ENCODE measurements at places on chromosomes 16 and 17.

- DNase-seq = no peak
Observed at GRCh38 chr16:282491-282890, 473 bp upstream of the PDIA2 start.

GRCh38 chr17:53142890-53143289, 679.8 kb upstream of the KIF2B start:
- no peak for DNase-seq

GRCh38 chr16:8751481-8752311, 45.7 kb downstream of the TMEM186 start:
- DNase-seq = no peak

DNA sequence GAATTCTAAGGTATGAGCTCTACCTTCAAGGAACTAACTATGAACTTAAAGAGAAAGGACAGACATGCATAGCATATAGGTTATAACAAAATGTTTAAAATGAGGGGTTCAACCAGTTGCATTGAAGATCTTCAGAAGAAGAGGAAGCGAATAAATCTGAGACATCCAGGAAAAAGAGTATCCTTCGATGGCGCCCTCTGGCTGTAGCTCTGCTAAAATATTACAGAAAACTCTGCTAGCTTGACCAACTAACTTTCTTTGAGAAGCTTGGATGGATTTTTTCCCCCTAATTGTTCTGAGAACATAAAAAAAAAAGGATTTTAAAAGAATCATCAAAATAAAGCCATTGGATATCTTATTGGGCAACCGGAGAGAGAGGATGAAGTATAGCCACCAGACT, 659.9 kb upstream of the SOX9 start:
- no peak for DNase-seq

- no peak for DNase-seq
Observed at GRCh38 chr17:37273409-37274051, 102.3 kb upstream of the C17orf78 start.

DNA sequence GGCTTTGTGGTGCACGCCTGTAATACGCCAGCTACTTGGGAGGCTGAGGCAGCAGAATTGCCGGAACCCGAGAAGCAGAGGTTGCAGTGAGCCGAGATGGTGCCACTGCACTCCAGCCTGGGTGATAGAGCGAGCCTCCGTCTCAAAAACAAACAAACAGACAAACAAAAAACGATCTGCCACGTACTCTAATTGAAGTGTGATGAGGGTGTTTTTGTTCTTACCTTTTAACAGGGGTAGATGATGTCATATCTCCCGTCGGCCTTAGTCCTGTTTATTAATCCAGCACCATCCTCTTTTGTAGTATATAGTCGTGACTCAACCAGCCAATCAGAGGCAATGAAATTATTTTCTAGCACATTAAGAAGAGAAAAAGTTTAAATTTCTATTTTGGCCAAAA, 58.5 kb downstream of the IQCK start:
- DNase-seq = no peak

DNA sequence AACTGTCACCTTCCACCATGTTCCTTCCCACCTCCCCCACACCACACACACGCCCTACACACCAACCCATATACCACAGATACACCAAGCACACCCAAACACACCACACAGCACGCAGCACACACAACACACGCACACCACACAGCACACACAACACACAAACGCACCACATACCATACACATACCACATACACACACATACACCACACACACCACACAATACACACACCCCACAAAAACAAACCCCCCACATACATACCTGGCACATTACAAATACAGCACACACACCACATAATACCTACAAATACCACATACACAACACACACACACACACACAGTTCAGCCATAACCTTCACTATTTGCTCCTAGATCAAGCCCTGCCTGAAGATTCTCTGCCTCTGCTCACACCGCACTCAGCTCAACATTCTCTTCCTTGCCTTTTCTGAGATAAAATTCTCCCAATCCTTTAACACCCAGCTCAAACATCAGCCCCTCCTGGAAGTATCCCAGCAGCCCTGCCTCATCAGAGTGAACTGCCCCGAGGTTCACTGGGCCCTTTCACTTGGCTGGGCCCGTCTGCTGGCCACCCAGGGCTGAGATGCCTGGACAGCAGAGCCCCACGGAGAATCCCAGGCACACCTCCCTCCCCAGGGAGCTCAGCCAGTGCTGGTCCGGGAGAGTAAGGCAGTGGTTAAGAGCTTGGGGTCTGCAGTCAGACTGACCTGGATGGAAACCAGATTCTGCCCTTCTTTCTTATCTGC, 31.9 kb upstream of the CPNE2 start:
- no peak for DNase-seq

DNA sequence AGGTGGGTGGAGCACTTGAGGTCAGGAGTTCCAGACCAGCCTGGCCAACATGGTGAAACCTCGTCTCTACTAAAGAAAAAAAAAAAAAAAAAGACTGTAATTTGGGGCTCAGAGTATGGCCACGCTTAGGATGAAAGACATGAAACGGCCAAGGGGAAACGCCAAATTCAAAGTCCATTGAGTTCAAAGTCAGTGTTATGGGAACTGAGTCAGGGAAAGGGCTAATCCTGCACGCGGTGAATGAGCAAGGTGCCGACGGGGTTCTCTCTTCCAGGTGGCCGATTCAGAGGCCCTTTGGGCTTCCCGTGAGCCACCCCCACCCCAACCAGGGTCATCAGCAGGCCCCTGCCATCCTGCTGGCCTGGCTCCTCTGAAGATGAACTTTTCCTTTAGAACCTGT, 7.5 kb upstream of the OSGIN1 start:
- DNase-seq = no peak

- DNase-seq = no peak
Observed at GRCh38 chr17:27478901-27479538, 22.8 kb downstream of the KSR1 start.
